ENCODE measurements at places on chromosomes 12 and 14. TPM values are rescaled to one million over a fixed set of nuclear protein-coding genes. Genes with fewer than 3 reads are reported as not detected.

DNA sequence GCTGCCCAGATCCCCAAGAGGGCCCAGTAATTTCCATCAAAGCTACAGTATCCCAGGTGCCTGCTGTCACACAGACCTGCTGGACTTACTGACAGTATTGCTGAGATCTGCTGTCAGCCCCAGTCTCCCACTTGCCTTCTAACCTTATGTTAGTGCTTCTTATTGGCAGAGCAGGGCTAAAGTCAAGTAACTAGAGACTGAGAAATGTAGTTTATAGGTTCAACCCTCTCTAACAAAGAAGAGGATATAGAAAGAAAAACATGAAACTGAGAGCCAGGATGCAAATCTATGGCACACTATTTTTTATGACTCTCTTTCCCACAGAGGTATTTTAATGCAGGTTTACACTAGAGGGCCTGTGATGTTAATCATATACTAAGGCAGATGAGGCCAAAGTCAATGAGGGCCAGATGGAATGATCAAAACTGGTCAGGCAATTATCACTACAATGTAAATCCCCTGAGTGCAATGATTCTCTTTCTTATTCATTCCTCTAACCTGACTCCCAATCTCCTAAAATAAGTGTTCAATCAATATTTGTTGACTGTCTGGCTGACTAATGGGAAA, 781.9 kb downstream of the VRK1 start:
- DNase-seq, result no peak

- DNase-seq, result no peak
Measured at GRCh38 chr12:130026608-130027176, 122.9 kb upstream of the TMEM132D start.

GRCh38 chr14:22900081-22900799, 17.2 kb downstream of the REM2 start:
- no peak for DNase-seq

DNA sequence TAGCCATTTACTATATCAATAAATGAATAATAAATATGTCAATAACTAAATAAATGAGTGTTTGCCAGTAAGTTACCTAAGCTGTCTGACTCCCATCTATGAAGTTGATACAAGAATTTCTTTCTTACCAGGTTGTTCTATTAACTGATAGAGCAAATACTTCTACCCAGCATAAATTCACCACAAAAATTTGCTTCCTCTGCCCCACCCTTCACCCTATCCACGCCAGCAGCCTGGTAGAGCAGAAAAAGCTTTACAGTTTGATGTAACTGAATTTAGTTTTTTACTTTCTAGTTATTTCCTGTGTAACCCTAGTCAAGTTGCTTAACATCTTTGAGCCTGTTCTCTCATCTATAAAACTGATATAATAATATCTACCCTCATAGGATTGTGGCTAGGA, 94.9 kb upstream of the SLC16A7 start:
- no peak for DNase-seq

DNA sequence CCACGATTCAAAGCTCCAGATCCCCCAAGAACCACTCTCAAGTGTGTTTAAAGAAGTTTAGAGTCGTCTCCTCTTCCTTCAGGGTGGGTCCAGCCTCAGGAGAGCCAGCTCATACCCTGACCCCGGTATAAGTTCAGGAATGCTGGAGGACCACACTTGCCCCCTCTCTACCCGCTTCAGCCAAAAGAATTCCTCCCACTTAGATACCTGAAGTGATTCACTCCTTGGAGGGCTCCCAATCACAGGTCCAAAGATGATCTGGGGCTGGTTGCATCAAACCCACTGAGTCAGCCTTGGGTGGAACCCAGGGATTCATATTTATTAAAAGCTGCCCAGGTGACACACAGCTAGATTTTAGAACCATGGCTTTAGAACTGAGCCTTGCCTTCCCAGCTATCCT, 133.5 kb upstream of the PARP11 start:
- no peak for DNase-seq

DNA sequence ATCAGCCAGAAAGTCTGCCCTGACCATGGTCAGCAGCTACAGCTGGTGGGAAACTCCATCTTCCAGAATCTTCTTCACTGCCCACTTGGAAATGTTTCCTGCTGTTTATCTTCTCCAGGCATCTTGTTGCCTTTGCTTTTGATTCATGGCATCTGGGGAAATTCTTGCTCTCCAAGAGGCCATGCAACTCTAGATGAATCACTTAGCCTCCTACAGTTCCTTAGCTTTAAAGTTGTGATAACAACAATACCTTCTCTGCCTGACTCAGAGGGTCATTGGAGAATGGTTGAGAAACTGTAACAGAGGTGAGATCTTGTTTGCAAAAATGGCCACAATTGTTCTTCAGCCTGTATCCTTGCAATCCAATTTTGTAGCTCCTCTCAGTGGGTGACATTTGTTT, 121.0 kb upstream of the VRK1 start:
- no peak for DNase-seq

DNA sequence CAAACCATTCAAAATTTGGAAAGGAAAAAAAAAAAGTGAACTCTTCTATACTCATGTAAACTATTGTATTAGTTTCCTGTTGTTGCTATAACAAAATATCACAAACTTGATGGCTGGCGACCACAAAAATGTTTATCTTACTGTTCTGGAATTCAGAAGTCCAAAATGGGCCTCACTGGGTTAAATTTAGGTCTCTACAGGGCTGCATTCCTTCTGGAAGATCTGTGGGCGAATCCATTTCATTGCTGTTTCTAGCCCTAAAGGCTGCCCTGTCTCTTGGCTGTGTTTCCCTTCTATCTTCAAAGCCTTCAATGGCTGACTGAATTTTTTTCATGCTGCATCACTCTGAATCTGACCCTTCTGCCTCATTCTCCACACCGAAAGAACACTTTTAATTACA, 105.1 kb upstream of the NAV3 start:
- no peak for DNase-seq

DBX2 gene
- total RNA-seq, result not detected

SPRYD3 gene
- 25.1 TPM for total RNA-seq

DNA sequence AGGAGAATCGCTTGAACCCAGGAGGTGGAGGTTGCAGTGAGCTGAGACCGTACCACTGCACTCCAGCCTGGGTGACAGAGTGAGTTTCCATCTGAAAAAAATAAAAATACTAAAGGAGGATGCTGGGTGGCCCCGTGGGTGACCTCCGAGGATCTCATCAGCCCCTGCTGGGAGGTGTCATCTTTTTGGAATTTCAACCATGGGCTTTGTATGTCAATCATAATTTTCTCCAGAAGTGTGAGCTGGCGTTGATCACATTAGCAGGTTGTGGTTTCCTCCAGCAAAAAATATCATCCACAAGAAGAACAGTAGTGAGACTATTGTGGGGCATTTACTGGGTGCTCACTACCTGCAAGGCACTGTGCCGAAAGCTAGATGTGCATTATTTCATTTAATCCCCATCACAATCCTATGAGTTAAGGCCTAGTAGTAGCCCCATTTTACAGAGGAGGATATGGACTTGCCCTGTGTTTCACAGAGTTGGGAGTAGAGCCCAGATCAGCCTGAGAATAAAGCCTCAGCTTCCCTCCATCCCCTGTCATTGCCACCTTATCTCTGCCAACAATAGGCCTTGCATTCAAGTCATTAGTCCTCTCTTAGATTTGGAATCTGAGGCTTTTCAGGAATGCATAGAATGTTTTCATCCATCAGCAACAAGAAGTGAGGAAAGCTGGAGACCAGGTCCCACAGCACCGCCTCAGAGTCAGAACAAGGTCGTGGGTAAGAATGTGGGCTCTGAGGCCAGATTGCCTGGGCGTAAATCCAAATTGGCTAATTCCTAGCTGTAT, 39.8 kb downstream of the SVOP start:
- DNase-seq, result no peak

DNA sequence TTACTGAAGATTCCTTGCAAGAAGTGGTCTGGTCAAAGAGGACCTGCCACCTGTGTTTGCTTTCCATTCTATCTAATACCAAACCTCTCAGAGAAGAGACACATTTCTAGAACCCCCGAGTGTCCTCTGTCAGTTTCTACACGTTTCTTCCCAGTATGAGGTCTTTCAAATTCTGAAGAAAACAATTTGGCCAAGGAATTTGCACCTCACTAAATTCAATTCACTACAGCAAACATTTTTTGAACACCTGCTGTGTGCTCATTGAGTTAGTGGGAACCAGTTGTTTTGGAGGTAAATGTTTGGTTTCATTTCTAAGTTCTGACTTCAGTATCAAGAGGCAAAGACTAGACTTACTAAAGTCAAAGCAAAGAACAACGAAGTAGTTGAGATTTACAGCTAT, 19.4 kb downstream of the GPR19 start:
- no peak for DNase-seq

- no peak for DNase-seq
Measured at GRCh38 chr12:59079472-59079871, 159.2 kb upstream of the LRIG3 start.

- DNase-seq, result no peak
Measured at GRCh38 chr12:118312578-118312977, 60.1 kb downstream of the TAOK3 start.

CD163 gene
- total RNA-seq, result 0.08 TPM

DNA sequence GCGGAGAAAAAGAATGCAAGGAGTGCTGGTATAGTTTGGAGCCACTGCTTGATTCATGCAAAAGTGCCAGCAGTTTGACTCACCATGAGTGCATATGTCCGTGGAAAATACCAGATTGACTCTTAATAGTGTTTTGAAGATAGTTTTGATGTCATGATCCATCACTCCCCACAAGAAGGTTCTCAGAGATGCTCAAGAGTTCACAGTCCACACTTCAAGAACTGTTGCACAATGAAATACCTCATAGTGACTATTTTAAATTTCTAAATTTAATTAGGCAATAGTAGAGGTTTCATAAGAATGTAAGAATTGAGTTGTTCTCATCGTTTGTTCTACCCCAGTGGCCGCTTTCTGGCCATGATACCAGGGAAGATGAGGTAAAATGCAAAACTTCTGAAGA, 286.6 kb upstream of the RGS6 start:
- DNase-seq, result no peak

- DNase-seq, result no peak
Measured at GRCh38 chr14:105849933-105850626, 323.7 kb downstream of the TMEM121 start.

DNA sequence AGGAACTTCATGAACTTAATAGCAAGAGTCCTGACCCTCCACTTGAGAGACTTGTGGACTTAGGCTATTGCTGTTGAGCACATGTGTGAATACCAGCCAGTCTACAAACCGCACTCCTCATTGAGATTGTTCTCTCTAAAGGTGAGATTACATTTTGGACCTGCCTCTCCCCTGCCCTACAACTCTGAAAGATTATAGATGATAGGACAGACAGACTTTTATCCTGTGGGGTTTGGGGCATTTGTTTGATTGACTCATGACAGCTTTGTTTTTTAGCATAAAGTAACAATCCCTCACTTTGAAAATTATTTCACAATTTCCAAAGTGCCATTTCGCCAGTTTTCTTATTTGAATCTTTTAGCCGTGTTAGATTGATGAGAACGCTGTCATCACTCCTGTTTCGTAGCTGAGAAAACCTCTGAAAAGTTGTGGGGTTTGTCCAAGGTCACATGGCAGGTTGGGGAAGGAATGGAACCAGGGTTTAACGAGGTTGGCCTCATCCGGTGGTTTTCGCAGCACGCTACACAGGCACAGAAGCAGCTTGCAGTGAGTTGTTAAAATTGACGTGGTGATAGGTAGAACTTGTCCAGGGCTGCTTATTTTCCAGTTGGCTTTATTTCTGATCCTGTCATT, 836 bp downstream of the EVL start:
- DNase-seq, result peak; percentile 75

- no peak for DNase-seq
Measured at GRCh38 chr12:46260913-46261476, 7.8 kb downstream of the SLC38A1 start.

DNA sequence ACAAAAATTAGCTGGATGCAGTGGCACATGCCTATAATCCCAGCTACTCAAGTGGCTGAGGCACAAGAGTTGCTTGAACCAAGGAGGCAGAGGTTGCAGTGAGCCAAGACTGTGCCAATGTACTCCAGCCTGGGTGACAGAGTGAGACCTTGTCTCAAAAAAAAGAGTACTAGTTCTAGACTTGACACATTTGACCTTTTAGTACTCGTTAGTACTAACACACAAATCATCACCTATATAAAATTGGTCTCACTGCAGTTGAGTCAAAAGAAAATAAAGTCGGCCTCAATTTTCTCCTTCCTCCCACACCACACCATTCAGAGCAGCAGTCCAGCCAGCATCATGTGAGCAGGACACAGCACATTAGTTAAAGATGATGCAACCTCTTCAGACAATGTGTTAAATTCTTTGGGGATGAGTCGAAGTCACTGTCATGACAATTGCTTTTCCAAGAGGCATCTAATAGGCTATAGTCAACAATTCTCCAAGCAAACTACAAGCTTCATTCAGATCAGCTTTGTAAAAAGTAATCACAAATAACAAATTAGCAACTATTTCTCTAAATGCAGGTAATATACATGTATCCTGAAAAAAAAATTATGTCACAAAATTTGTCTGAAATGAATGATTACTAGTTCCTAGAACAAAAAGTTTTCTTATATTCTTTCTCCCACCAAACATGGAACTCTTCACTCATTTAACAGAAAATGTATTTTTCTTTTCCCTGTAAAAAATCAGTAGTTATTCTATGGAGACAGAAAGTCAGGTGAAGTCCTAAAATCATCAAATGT, 55.6 kb downstream of the CLIP1 start:
- DNase-seq, result no peak

HOXC13 gene
- total RNA-seq, result not detected

- DNase-seq, result no peak
Measured at GRCh38 chr12:4011597-4011996, 138.4 kb upstream of the PARP11 start.

CCDC59 gene
- 173 TPM for total RNA-seq

DNA sequence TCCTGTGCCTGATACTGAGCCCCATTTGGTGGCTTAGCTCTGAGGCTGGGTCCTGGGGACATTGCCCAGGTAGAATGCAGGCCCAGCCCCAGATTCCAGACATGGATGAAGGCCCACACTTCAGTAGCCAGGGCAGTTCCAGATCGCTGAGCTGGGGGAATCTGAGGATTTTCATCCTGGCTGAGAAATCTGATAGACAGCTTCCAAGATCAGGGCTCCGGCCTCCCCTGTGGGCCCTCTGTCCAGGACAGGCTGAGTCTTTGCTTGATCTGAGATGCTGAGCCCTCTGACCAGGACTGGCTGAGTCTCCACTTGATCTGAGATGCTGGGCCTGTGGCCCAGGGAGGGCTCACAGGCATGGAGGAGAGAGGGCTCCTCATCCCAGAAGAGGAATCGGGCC, 3.3 kb upstream of the RASAL1 start:
- no peak for DNase-seq

DNA sequence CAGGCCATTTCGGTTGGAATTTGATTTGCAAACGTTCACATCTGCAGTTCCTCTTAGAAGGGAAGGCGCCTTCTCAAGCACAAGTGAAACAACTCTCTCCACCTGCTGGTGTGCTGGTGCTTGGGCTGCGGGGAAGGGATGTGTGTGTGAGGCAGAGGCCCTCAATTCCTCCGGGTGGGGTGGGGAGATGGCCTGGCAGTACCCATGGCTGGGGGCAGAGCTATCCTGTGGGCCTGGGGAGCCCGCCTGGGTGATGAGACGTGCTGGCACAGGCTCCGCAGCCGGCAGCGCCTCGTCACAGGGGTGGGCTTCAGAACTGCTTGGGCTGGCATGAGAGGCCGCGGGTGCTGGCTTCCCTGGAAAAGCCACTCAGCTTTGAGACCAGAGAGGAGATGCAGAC, 28.9 kb upstream of the TDRD9 start:
- DNase-seq, result no peak

GRCh38 chr12:103043531-103044486, 86.3 kb downstream of the ASCL1 start:
- DNase-seq, result no peak

- DNase-seq, result no peak
Measured at GRCh38 chr12:87687362-87687761, 341.8 kb downstream of the C12orf50 start.

GRCh38 chr14:40859055-40859454, 747.6 kb upstream of the LRFN5 start:
- no peak for DNase-seq
